ENCODE measurements at places on chromosomes 7 and 10.

DNA sequence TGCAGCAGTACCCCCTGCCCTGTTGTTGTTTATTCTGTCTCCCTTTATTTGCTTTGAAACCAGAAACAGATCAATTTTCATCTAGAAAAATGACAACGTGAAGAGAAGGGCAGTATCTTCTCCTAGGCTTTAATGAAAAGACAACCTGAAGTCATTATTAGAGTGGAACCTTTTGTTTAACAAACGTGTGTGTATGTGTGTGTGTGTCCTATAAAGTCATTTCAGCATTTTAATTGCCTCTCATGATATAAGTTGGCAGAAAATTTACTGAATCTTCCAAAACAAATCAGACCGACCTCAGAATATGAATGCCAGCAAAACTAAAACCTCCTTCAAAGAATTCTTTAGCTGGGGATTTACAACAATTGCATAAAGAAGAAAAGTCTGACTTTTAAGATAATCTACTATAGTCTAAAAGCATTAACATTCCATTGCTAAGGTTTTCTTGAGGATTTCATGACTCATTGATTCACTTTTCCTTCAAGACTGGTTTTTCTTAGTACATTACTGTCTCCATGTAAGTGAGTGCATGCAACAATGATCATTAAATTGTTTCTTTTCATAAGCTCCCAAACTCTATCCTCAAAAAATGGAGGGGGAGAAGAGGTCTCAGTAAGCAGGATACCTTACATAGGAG lies 3.2 kb downstream of the GLI3 start:
- DNase-seq, result no peak

- peak; percentile 53 for DNase-seq
These were observed 166.0 kb downstream of the ACTR3B start for GRCh38 chr7:152925412-152926147.

- DNase-seq, result no peak
These were observed 134.1 kb downstream of the MDFIC start for GRCh38 chr7:115056019-115056418.

GRCh38 chr10:26215935-26216584 lies 514 bp upstream of the GAD2 start:
- peak; percentile 7 for DNase-seq

- no peak for DNase-seq
These were observed 35.5 kb upstream of the NCAPG2 start for GRCh38 chr7:158740013-158740656.

DNA sequence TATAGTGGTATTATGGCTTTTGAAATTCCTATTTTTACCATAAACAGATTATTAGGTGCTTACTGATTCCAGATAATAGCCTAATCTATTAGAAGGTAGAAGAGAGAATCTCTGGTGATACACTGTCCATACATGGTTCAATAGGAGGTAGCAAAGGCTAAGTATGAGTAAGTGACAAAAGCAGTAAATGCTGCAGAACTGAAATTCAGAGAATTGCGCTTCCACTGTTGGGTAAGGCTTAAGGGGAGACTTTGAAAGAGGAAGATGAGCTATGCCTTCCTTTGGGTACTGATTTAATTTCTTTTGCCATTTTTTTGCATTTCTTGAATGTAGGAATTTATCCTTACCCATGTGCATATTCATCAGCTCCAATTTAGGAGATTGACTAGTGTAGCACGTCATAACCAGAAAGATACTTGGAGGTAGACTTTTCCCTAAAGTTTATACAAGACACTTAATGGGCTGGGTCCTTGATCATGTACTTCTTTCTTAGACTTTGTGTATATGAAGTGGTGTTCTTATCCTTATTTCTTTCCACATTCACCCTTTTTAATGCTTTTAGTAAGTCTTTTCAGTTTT lies 15.3 kb downstream of the MKLN1 start:
- no peak for DNase-seq

DNA sequence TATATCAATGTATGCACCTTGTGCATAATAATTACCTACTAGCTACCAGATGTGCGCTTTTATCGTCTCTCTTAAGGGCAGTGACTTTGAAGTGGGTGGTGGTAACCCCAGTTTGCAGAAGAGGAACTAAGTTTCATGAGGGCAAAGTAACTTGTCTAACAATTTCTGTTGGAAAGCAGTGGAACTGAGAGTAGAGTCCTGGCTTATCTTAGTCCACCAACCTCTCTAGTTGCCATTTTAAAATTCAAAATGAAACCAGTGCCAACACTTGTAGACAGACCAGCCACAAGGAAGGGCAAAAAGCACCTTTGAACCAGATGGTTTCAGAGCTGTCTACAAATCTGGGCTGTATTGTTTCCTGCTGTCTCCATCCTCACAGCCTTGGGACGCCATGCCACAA lies 32.0 kb upstream of the RBM20 start:
- no peak for DNase-seq

DNA sequence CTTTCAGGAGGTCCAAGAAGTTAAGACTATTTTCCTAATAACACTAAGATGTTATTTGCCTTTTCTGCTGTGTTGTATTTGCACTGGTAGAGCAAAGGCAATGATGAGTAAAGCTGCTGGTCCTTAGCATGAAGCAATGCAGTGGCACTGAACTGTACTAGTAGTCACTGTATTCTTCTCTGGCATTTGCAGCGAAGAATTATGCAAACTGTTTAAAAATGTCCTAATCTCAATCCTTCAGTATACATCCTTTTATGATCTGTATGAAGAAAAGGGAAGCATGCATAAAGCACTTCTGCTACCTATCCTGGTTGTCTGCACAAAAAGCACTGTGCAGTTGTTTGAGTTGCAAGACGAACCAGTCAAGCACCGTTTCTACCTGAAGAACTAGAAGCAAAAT lies 20.4 kb downstream of the IGF2BP3 start:
- no peak for DNase-seq

- DNase-seq, result no peak
These were observed 53.9 kb downstream of the BTAF1 start for GRCh38 chr10:91977491-91977890.

GRCh38 chr7:143048827-143049226 lies 3.3 kb upstream of the OR6V1 start:
- DNase-seq, result no peak

DNA sequence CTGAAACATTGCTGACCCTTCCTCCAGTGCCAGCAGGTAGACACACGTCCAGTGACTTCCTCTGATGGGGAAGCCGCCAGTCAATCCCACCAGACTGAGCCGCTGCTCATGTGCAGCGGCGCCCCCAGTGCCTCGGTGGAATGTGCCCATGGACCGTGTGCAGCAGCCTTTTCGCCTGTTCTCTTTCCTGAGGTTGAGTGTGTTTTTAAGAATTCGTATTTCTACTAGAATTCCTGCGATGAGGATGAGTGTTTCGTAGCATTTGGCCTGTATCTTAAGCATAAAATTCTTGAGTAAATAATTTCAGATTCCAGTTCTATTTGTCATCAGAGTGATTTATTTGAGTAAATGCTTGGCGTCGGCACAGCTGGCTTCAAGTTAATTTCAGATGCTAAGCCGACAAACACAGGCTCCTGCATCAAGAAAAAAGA lies 35.4 kb downstream of the BNIP3 start:
- DNase-seq, result no peak

- DNase-seq, result peak; percentile 71
These were observed 4.9 kb downstream of the GCK start for GRCh38 chr7:44184206-44184872.

GRCh38 chr10:546971-547590 lies 142.4 kb downstream of the DIP2C start:
- peak; percentile 13 for DNase-seq

- DNase-seq, result no peak
These were observed 40.1 kb downstream of the LYZL1 start for GRCh38 chr10:29328983-29329382.

DNA sequence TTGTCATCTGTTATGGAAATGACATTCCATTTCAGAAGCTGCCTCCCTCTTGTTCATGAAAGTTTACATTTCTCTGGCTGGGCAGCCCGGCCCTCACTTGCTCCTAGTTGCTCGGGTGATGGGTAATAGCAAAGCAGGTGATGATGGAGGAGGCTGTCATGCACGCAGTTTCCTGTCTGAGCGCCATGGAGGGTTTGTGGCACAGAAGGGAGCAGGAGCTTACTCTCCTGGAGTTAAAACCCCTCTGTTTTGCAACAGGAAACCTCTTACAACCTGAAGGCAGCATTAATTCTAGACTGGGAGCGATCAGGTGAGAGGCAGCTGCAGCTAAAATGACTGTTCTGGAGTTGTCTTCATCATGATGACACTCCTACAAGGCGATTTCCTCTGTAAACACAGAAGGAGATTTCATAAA lies 34.1 kb upstream of the MKI67 start:
- no peak for DNase-seq

DNA sequence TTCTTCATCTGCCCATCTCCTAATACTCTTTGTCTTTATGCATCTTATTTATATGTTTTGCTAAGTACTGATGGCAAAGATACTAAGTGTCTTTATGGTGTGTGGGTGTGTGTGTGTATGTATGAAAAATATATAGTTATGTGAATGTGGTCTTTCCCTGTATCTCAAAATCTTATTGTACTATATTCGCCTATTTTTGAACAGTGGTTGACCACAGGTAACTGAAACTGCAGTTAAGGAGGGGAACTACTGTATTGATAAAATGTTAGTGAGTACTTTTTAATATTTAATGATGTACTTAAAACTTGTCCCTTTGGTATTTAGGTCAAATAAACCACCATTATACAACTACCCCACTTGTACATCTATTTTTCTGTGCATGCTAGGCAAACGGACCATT lies 85.9 kb downstream of the ADD3 start:
- DNase-seq, result no peak

DNA sequence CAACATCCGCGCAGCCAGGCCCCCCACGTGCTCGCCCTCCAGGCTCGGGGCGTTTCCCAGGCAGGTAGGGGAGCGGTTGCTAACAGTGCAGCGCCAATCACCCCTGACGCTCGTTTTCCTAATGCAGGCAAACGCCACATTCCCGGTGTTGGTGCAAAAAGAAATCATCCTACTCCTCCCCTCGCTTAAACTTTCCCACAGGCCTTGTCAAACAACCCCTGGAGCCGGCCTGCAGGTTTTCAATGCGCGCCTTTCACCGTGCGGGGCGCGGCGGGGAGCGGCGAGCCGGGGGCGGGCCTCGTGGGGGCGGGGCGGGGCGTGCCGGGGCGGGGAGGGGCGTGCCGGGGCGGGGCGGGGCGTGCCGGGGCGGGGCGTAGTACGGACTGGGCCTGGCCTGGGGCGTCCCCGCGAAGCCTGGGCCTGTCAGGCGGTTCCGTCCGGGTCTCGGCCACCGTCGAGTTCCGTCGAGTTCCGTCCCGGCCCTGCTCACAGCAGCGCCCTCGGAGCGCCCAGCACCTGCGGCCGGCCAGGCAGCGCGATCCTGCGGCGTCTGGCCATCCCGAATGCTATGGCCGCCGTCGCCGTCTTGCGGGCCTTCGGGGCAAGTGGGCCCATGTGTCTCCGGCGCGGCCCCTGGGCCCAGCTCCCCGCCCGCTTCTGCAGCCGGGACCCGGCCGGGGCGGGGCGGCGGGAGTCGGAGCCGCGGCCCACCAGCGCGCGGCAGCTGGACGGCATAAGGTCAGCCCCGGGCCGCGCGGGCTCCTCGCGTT lies at the start of gene ECHDC3:
TSS of gene ECHDC3 (plus strand) at position 374 of the 770 bp plus-strand sequence. CDS start at position 569, 195 bp downstream.
- peak; percentile 33 for DNase-seq

GRCh38 chr7:16644636-16645592 lies 640 bp downstream of the ANKMY2 start:
- peak; percentile 76 for DNase-seq

- DNase-seq, result peak; percentile 81
These were observed 7.3 kb upstream of the KLHDC10 start for GRCh38 chr7:130063036-130063435.

DNA sequence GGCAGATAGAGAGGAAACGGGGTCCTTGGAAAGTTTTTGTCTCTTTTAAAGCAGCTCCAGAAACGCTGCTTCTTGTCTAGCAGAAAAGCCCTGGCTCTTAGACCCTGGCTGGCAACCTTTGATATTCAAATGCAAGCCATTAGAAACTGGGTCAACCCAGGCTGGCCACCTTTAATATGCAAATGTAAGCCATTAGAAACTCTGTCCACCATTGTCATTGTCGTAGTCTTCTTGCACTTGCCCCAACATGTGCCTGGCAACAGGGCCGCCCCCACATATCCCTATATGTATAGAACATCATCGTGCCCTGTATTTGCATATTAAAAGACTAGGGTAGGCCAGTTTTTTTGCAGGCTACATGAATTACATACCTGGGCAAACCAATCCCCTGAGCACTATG lies 621.3 kb upstream of the DPP6 start:
- DNase-seq, result no peak
